ENCODE measurements at places on chromosomes 4 and X. TPM values are rescaled to one million over a fixed set of nuclear protein-coding genes. Genes with fewer than 3 reads are reported as not detected.

DNA sequence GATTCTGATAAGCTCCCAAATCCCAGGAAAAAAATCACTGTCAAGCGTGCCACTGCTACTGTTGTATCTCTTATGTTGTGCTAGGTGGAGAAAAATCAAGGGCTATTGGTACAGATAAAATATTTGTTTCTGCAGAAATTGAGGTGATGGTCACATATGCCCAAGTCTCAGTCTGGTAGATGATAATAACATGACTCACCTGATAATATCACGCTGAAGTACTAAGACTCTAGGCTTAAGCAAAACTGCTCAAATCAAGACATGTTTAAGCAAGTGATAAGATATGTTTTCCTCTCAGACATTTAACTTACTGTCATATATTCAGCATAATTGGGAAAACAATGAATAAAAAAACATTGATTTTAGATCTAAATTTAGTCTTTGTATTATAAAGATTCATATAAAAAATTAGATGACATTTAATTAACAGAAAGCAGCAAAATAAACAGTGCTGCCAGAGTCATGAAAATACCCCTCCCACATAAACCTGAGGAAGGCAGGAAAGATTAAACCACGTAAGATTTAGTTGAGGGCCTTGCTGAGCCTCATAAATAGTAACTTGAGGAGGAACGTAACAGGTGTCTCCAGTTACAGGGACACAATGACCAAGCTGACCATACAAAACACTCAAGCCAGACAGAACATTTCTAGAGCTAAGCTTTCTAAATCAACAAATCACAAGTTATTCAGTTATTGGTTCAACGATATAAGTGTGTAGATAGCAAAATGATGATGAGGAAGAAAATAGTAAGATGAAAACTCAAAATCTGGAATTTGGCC, 143.5 kb downstream of the CHM start:
- H3K4me3 ChIP-seq, result no peak overlapping the region
- no peaks in the 10 kb centered on the region for H3K4me1 ChIP-seq

- H3K36me3 ChIP-seq, result no peaks in the 10 kb centered on the region
- H3K27me3 ChIP-seq, result no peaks in the 10 kb centered on the region
- no peak for DNase-seq
- no peak overlapping the region for H3K4me3 ChIP-seq
- H3K4me1 ChIP-seq, result no peaks in the 10 kb centered on the region
- no peak overlapping the region for H3K27ac ChIP-seq
These were observed 129.6 kb upstream of the QRFPR start for GRCh38 chr4:121510341-121510874.

DNA sequence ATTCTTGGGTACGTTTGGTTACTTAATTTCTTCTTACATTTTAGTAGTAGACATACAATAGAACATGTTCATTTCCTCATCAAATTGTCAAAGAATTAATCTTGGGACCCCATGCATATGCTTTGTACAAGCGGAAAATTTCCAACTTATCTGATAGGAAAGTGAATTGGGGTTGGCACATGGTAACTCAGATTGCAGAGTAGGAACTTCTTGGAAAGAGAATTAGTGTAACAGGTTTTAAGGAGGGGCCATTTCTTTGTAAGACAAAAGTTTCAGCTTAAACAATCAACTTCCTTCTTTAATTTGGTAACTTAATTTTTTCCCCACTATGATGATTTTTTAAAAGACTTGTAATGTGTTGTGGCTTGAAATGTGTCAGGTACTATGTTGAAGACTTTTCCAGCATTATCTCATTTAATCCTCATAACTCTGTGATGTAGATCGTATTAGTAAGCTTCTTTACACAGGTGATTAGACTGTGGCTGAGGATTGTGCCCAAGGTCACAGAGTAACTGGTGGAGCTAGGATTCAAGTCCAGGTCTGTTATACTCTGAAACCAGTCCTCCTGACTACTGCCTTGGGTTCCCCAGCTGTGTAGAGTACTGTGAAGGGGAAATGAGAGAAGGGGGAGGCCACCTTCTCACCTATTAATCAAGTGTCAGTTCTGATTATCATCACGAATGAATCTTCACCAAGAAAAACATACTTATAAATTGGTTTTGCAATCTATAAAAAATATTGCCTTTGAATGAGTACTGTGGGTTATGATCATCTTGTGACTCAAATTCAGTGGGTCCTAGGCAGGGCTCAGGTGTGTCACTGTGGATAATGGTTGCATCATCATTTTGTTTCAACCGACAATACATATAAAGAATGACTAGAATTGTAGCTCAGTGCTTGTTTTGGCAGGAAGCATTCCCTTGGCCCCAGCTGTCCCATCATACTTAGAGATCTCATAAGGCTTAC, 4.3 kb downstream of the GK start:
- H3K4me1 ChIP-seq, result peaks cover 9% of the 10 kb centered on the region
- H3K27me3 ChIP-seq, result no peaks in the 10 kb centered on the region
- no peaks in the 10 kb centered on the region for H3K36me3 ChIP-seq
- H3K27ac ChIP-seq, result no peak overlapping the region
- no peak for DNase-seq
- H3K4me3 ChIP-seq, result no peak overlapping the region

DNA sequence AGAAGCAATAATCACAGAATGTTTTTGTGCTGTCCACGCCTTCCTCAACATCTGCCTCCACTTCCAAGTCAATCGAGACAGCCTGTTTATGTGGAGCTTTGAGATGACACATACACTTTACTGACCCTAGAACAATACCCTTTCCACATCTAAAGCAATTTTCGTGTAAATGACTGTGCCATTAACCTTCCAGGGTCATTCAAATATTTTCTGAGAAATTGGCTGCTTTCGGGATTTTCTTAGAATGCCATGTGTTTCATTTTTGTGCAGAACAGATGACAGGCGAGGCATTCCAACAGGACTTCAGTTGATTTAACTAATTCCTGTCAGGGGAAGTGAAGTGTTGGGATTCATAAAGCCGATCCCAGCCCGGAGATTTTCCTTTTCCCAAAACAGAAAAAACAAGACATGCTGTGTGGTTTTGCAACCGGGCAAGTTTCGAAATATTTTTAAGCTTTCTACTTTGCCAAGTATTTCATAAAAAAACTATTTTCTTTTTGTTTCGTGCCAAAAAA, 73.9 kb downstream of the SORBS2 start:
- peak overlapping the region; percentile 44 for H3K4me3 ChIP-seq
- no peak for DNase-seq
- no peaks in the 10 kb centered on the region for H3K27me3 ChIP-seq
- peak overlapping the region; percentile 77 for H3K27ac ChIP-seq
- H3K36me3 ChIP-seq, result peaks cover 10% of the 10 kb centered on the region

- H3K4me3 ChIP-seq, result no peak overlapping the region
- DNase-seq, result no peak
- peaks cover 5% of the 10 kb centered on the region for H3K4me1 ChIP-seq
- H3K27me3 ChIP-seq, result peaks cover 78% of the 10 kb centered on the region
- H3K36me3 ChIP-seq, result no peaks in the 10 kb centered on the region
These were observed 35.6 kb upstream of the ADRA2C start for GRCh38 chr4:3730422-3731190.

- H3K4me1 ChIP-seq, result no peaks in the 10 kb centered on the region
- H3K4me3 ChIP-seq, result no peak overlapping the region
- no peak overlapping the region for H3K27ac ChIP-seq
- H3K36me3 ChIP-seq, result no peaks in the 10 kb centered on the region
- no peaks in the 10 kb centered on the region for H3K27me3 ChIP-seq
These were observed 172.1 kb downstream of the AFF2 start for GRCh38 chrX:148672517-148672916.

DNA sequence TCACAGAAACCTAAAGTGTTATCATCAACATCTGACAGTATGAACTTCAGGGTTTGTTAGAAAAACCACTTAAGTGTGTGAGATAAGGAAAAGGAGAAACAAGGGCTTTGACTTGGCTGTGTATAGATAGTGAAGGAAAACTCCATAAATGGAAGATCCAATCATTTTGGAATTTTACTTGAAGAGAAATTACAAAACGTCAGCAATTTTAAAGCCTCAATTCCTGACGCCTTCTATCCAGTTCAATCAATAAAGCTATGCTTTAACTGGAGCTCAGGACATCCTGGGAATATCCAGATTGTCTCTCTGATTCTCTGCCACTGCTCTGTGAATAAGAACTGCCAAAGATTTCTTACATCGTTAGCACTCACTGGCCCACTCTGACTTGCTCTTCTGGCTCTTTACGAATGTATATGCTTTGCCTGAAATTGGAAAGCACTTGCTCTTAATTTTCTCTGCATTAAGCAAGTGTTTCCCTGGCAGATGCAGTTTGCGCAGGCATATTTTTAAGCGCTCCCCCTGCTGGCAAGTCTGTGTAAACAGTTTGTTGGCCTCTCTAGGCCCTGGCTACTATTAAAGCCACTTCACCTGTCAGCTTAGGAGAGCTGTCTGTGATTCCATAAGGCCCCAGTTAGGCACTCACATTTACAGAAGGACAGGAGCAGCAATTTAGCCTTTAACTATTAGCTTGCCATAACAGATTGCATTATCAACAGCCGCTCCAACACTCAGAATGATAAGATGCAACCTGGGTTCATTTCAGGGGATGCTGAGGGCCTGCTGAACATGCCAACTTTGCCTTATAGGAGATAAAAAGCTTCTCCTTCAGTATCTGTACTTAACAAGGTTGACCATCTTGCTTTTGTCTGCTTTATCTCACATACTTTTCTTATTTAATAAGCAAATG, 251.4 kb upstream of the DDX53 start:
- no peaks in the 10 kb centered on the region for H3K36me3 ChIP-seq
- H3K4me3 ChIP-seq, result no peak overlapping the region
- no peak overlapping the region for H3K27ac ChIP-seq
- H3K4me1 ChIP-seq, result no peaks in the 10 kb centered on the region

GRCh38 chrX:10157543-10157942, 768 bp downstream of the CLCN4 start:
- H3K27me3 ChIP-seq, result no peaks in the 10 kb centered on the region
- no peak for DNase-seq
- H3K4me3 ChIP-seq, result peak overlapping the region; percentile 59
- H3K4me1 ChIP-seq, result peaks cover 12% of the 10 kb centered on the region

The MND1 gene
- total RNA-seq, result 0.38 TPM

The SLC9B1 gene
- 0.55 TPM for total RNA-seq

The S100P gene
- total RNA-seq, result not detected
